ENCODE measurements at places on chromosomes 1 and 21.

- DNase-seq = no peak
Measured at GRCh38 chr1:112546076-112546475, 37.3 kb downstream of the WNT2B start.

DNA sequence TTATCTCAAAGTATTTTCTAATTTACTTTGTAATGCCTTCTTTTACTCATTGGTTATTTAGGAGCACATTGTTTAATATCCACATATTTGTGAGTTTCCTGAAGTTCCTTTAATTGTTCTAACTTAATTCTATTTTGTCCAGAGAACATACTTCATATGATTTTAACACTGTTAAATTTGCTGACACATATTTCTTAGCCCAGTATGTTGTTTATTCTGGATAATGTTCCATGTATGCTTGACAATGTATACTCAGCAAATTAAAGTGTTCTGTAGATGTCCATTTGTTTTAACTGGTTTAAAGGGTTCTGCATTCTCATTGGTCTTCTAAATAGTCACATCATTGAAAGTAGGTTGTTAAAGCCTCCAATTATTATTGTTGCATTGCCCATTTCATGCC is 643.7 kb upstream of the NR5A2 start:
- DNase-seq = no peak

DNA sequence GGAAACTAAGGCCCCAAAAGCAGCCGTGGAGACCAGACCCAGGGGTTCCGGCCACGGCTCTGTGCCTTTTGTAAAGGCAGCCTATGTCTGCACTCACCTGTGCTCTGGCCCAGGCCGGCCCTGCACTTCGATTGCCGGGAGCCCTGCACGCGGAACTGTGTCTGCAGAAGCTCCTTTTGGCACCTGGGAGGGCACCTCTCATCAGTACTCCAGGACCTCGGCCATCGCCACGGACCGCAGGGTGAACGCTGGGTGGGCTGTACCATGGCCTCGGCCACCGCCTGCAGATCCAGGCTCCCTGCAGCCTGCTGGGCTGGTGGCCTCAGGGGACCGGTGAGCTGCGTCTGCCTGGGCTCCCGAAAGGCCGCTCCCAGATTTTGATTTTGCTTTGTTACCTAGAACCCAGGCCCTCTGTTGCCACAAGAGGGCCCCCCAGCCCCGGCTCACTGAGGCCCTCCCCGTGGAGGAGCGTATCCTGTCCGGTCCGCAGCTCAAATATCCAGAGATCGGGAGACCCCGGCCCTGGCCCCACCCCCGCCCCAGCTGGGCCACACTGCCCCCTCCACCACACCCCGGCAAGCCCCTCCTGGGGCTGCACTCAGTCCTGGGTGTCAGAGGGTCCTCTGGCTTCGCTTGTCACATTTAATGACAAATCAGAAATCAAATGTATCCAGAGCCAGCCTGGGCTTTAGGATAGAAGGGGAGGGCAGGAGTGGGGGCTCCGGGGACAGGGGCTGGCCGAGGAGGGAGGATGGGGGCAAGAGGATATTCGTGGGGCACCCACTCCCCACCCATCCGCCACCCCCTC is 60.2 kb upstream of the PDE9A start:
- peak; percentile 89 for DNase-seq

DNA sequence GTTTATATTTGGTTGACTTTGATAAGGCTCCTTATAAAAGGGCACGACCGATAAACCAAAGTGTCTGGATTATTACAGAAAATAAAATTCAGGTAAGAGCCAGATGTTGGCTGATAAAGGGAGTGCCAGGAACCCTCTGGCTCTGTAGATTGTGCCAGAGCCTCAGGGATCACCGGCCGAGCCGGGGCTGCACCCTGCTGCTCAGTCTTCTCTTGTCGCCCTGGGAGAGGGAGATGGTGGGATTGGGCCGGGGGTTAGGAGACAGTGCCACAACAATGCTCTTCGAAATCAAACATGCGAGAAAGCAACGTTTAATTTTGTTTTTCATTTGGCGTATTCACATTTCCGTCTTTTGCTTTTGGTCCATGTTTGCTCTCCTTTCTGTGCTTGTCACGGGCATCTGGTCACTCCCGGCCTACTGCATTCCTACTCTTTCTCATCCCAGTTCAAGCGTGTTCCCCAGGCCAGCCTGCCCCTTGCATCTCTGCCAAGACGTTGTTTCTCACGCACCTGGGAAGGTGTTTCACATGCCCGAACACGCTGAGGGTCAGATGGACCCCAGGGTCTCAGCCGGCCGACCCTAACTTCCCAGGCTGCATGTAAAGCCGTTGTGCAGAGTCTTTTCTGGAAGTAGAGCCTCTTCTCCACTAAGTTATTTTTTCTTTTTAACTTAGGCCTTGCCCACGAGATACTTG is 18.8 kb upstream of the C2CD2 start:
- no peak for DNase-seq

GRCh38 chr1:107009281-107009680 is 47.2 kb upstream of the PRMT6 start:
- DNase-seq = no peak

GRCh38 chr1:70358921-70359564 is 4.5 kb upstream of the ANKRD13C start:
- DNase-seq = no peak

DNA sequence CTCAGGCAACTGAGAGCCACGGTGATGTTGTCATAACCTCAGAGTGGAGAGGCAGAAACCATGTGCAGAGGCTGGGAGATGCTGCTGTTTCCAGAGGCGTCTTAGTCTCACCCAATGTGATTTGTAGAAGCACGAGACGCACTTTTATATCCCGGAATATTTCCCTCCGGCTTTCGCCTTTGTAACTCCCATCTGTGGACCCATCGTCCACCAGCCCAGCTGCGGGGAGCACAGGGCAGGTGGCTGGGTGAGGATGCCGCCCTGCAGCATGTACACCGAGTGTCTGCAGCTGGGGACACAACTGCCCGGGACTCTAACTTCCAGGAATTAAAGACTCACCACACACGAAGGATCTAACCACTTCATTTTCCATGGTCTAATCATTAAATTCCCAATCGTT is 43.5 kb downstream of the UBASH3A start:
- no peak for DNase-seq

- DNase-seq = no peak
Measured at GRCh38 chr1:170395149-170395548, 136.8 kb upstream of the GORAB start.

- no peak for DNase-seq
Measured at GRCh38 chr1:179770887-179771502, 27.9 kb downstream of the FAM163A start.

DNA sequence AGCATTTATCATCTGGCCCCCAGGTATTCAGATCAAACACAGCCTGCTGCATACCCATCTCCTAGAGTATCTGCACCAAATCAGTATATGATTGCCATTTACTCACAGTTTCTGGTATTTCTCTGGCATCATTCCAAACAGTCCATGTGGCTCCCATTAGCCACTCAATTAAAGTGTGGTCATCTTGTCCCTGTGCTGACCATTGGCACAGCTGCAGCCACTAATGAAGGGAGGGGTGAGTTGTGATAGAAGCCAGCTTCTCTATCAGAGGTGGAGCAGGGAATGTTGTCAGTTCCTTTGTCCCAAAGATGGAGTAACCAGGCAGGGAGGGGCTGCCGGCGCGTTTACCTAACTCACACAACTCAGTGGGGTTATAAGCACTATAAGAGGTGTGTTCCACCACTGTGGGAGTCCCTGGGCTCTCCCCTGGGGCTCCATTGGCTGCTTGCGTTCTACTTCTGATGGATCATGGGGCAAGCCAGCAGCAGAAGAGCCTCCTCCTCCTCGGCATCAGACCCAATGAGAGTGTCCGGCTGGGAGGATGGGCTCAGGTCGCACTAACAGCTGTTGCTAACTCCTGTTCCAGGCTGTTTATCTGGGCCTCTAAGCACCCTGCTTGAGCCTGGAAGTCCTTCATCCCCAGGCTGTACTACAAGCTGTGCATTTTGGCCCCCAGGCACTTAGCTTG is 108.6 kb downstream of the GDAP2 start:
- DNase-seq = no peak

DNA sequence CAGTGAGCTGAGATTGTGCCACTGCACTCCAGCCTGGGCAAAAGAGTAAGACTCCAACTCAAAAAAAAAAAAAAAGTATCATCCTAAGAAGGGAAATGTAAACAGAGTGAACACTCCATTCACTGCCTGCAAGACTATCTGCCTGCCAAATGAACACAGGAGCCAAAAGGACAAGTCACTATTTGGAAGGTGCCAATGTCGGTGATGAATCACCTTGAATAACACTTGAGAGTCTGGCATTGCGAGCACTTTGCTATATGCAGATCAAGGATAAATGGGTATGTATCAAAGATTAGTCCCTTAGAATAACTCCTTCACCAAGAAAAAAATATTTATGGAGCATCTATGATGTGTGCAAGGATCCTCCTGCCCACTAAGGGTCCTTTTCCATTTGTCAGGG is 6.6 kb downstream of the UBR4 start:
- peak; percentile 73 for DNase-seq

DNA sequence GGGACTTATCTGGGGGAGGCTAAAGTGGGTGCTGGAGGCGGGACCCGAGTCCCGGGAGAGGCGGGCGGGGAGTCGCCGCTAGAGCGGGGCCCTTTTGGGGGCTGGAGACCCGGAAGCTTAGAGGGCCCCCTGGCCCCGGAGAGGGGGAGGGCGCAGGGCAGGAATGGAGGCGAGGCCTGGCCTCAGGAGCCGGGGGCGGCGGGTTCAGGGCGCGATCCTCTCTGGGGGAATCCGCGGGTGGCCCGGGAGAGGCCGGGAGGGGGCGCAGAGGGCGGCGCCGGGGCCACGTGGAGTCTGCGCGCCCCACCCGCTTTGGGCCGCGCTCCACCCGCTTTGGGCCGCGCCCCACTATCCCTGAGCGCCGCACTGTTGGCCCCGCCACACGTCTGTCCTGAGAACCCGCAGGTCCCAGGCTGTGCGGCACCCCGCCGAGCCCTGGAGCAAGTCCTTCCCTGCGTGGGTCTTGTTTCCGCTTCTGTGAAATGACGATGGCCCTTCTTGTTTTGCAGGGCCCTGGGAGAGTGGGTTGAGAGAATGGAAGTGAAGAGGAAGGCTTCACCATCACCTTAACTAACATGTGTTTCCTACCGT is 84.4 kb downstream of the NKAIN1 start:
- peak; percentile 82 for DNase-seq

DNA sequence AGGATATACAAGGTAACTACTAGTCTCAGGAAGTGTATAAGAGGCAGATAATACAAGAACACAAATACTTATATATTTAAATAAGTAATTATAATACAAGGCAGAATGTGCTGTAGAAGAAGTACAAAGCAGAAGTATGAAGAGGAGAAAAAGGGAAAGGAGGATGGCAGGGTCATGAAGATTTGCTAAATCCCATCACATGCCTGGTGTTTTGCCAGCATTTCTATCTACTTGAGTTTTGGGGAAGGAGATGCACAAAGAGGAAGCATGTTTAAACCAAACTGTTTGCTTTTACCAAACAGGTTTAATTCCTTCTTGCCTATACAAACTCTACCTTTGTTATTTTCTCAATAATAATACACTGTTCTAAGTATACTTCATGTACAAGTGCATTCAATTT is 60.9 kb upstream of the PODN start:
- DNase-seq = no peak

DNA sequence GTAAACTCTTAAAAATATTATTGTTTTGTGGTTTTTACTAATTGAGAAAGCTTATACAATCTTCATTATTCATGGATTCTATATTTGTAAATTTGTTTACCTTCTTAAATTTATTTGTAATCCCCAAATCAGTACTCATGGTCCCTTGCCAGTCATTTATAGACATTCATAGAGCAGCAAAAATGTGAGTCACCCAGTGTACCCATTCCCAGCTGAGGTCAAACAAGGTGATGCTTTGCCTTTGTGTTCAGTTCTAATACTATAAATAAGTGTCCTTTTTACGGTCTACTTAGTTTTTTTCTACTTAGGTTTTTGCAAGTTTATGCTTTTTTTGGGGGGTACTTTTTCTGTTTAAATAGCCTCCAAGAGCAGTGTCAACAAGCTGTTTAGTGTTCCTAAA is 36.1 kb downstream of the SORT1 start:
- peak; percentile 28 for DNase-seq

GRCh38 chr1:157133426-157133825 is 4.8 kb downstream of the ETV3 start:
- DNase-seq = no peak

DNA sequence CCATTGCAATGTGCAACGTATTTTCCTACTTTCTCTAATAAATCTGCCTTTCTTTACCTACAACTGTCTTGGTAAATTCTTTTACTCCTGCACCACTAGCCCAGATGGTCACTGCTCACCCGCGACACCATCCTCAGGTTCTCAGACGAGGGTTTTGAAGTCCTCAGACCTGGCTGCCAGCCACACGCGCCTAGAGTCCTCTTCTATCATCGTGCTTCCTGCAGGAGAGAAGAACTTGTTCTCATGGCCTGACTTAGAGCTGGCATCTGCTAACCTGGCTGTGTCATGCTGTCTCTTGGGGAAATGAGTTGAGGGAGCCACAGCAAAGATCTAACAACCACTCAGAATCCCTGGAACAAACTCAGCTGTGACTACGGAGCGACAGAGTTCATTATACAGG is 30.3 kb upstream of the PGBD5 start:
- no peak for DNase-seq

DNA sequence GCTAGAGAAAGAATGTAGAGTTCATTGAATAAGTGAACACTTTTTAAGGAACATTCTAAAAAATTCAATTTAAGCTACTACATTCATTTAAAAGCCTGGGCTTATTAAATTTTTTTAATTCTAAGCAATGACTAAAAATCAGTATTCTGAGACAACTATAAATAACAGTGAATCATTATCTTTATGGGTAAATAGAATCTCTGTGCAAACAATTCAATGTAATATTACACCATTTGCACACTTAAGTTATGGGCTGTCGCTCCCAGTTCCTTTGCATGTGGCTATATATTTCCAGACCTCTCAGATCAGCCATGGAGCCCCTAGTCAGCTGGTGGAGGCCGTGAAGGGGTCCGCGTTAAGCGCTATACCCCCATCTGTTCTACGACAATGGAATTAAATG is 65.1 kb downstream of the KCNK1 start:
- DNase-seq = no peak

- peak; percentile 75 for DNase-seq
Measured at GRCh38 chr1:181469829-181470228, 13.5 kb upstream of the CACNA1E start.

GRCh38 chr1:27772036-27772931 is 735 bp upstream of the STX12 start:
- DNase-seq = peak; percentile 25

DNA sequence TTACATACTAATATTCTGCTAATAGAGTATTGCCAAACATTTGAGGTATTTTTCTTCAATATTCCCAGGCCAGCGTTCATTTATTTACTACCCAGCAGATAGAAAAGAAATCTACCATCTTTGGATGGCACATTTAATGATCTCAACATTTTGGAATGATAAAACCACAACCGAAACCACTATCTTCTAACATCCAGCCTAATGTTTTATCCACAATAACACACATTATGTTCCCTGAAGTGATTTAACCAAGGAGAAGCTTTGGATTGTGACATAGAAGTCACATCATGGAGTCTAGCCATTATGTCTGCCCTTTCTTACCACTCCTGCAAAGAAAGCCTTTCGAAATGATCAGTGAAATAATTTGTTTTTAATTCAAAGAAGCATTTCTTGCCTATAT is 497.1 kb upstream of the PLXNA2 start:
- no peak for DNase-seq

- peak; percentile 30 for DNase-seq
Measured at GRCh38 chr1:236281198-236281653, 532 bp downstream of the ERO1B start.

- DNase-seq = no peak
Measured at GRCh38 chr1:203153051-203153988, 22.3 kb downstream of the MYBPH start.

GRCh38 chr1:176017722-176018121 is 189.4 kb downstream of the COP1 start:
- DNase-seq = no peak

- DNase-seq = no peak
Measured at GRCh38 chr1:111183308-111184069, 17.0 kb downstream of the DENND2D start.
